ENCODE measurements at places on chromosomes 11 and 22.

GRCh38 chr11:88039476-88040147, 135.6 kb downstream of the RAB38 start:
- no peak for DNase-seq

- no peak for DNase-seq
These were observed 3.8 kb downstream of the YAP1 start for GRCh38 chr11:102114032-102114431.

DNA sequence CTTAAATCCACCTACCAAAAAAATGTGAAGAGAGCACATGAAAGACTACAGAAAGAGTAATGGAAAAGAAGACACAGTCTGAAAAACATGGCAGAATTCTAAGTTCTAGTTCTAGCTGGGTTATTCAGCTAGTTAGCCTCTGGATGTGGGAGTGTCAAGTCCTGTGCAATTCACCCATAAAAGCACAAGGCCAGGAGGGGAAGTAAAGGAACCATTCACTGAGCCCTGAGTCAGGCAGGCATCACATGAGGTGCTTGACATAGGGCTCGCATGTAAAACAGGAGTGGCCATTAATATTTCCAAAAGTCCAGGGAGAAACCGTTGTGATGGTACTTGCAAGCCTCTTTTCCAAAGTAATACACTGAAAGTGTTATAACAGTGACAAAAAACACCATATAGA, 103.7 kb downstream of the GAB2 start:
- no peak for DNase-seq

GRCh38 chr11:66950112-66950535, 8.1 kb downstream of the PC start:
- DNase-seq = no peak

GRCh38 chr11:85874265-85874664, 19.1 kb downstream of the CCDC83 start:
- DNase-seq = no peak

GRCh38 chr11:73875840-73876239, 806 bp downstream of the COA4 start:
- DNase-seq = no peak

DNA sequence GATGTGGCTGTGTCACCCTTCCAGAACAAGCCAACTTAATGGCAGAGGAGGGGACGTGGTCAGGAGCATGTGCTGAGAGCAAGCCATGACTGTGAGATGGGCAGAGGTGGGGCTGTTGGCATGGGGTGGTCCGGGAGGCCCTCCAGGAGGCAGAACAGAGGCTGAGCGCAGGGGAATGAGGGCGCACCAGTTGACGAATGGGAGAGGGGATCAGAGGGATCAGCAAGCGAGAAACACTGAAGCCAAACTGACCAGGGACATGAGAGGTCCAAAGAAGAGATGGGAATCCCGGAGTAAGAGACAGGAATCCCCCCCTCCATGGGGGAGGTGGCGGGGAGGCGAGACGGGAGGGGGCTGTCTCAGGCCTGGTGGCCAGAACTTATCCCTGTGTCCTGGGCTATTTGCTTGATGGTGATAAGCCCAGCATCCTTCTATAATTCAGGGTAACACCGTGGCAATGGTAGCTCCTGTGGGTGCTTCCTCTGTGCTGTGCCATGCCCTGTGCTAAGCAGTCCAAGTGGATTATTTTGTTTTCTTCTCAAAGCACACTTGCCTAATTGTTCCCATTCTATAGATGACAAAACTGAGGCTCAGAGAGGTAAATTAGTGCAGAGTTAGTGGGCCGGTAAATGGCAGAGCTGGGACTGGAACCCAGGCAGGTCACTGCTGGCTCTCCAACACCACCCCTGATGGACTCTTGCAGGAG, 83.4 kb upstream of the SHISAL1 start:
- DNase-seq = no peak

DNA sequence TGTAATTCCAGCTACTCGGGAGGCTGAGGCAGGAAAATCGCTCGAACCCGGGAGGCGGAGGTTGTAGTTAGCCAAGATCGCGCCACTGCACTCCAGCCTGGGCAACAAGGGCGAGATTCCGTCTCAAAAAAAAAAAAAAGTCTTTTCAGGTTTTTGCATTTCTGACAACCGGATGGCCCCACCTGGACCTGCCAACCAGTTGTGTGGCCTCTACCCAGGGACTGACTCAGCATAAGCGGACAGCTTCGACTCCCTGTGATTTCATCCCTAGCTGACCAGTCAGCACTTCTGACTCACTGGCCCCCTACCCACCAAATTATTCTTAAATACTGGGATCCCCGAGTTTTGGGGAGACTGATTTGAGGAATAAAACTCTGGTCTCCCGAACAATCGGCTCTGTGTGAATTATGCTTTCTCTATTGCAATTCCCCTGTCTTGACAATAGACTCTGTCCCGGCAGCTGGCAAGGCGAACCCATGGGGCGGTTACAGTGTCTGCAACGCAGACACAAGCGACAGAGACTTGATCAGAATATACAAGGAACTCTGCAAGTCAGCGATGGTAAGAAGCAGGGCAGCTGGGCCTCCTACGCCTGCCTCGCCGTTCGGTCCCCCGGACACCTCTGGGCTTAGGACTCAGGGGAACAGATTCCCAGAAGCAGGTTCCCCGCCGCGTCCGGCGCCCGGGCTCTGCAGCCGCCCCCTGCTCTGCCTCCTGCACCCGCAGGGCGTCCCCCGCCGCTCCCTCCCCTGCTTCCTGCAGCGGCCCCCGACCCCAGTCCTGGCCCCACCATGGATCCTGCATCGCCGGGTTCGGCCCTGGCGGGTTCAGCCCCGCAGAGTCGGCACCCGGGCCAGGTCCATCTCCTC, 741 bp upstream of the TALDO1 start:
- no peak for DNase-seq

DNA sequence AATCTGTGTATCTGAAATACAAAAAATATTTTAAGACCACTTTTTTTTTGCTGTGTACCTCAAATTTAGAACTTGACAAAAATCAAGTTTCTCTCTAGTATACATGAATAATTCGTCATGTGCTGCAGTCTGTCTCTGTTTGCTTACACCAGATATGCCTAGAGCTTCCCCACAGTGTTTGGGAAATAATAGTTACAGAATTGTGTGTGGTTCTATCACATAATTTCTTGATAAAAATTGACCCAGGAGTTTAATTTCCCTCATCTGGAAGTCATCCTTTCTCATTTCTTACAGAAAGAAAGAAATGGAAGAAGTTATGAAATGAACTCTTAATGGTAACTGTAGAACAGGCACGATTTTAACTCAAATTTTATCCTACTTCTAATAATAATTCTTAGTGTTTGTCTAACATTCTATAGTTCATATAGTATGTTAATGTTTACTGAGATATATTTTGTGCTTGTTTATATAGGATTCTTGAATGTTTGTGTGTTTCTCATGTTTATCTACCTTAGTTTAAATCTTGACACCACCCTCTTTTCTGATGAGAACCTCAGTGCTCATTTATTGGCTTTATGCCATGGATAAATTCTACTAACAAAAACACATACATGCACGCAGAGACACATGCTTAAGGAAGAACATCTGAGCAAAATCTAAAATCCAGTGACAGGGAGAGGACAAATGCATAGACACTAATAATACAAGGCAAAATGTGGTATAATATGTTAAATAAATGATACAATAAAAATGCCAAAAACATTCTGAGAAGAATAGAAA, 61.4 kb upstream of the CTSC start:
- no peak for DNase-seq

DNA sequence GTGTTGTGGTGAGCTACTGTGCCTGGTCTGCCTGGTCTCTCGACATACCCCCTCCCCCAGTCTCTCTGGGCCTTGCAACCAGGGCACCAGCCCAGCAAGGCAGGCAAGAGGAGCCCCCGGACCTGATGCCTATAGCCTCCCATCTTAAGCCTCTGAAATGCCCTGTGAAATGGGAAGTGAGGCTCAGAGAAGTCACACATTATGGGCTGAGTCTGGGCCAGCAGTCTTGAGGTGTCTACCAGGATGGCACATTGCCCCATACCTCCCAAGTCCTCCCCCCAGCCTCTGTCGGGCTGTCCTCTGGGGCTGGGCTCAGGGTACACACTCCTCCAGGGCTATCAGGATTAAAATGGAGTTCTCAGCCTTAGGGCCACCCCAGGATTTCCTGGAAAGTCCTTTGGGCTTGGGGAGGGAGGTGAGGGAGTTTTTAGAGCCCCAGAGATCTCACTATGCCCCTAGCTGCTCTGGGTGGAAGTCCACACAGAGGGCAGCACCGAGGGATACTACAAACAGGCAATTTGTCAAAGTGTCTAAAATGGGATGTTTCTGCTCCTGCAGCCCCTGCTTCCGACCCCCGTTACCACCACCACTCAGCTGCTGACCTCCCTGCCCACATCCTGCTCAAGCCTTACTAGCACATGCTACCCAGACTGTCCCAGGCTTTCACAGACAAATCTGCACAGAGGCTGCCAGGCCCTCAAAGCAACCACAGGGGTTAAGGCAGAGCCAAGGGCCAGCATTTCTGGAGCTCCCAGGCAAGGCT, 3.1 kb upstream of the SH3BP1 start:
- no peak for DNase-seq

DNA sequence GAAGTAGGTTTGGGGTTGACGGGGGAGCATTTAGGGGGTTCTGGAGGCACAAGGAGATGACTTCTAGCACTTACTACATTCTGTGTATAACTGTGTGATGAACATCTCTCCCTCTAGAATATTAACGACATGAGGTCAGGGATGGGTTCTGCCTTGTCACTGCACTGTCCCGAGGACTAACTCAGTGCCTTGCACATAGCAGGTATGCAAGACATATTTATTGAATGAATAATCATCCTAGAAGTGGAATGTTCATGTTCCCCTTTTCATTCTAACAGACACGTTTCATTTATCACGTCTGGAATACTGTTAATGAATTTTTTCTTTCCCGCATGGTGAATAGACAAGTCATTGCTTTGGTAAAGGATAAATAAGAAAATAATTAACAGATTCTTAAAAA, 12.6 kb downstream of the SYT13 start:
- DNase-seq = no peak

DNA sequence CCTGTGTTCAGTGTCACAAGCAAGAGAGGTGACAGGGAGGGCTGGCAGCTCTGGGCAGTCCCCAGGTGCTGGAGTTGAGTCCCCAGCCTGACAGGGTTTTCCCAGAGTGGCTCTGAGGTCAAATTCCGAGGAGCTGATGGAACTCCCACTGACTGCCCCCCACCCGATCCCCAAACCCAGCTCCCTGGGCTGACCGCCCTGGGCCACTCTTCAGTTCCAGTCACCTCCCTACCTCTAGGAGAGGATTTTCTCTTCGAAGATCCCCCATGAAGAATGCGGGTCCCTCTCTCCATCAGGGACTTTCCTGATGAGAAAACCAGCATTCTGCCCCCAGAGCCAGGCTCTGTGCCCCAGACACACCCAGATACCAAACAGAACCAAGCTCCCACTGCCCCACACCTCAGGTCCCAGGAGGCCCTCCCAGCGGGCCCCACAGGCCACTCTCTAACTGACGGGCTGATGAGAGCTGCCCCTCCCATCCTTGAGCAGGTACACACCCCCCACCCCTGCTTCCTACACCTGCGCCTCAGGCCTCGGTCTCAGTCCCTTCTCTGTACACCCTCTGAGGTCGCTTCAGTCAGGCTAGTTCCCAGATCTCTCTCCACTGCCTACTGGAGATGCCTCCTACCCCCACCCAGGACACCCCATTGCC, 12.1 kb upstream of the RAC2 start:
- DNase-seq = no peak

DNA sequence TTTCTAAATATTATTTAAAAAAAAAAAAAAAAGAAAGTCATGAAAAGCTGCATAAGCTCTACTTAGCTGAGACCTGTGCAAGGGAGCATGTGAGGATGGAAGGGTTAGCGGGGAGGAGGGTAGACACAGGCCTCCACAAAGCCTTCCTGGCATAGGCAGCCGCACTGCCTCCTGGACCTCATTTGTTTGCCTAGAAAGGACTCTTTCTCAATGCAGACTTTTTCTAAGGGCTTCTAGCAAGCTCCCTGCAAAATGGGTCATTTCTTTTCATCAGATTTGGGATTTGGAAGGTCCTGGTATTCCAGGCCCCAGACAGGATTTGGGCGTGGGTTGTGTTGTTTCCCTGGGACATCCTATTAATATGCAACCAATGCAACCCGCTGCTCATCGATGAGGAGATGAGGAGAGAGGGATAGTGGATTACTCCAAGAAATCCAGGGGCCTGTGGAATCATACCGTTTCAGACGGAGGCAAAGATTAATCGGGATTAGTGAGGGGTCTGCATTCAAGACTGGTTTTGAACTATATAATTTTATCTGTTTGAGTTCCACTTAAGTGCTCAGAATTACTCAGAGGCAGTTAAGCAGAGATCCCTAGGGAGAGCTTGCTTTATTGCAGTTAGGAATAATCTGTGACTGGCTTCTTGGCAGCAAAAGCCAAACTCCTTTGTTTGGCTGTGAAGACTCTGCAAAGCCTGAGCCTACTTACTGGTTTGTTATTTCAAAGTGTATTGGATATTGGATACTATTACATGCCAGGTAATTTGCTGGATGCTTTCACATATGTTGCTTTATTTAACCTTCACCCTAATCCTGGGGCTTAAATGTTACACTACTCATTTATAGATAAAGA, 106.9 kb upstream of the NAV2 start:
- DNase-seq = no peak

GRCh38 chr11:63610604-63611394, 3.4 kb downstream of the PLAAT3 start:
- DNase-seq = no peak

DNA sequence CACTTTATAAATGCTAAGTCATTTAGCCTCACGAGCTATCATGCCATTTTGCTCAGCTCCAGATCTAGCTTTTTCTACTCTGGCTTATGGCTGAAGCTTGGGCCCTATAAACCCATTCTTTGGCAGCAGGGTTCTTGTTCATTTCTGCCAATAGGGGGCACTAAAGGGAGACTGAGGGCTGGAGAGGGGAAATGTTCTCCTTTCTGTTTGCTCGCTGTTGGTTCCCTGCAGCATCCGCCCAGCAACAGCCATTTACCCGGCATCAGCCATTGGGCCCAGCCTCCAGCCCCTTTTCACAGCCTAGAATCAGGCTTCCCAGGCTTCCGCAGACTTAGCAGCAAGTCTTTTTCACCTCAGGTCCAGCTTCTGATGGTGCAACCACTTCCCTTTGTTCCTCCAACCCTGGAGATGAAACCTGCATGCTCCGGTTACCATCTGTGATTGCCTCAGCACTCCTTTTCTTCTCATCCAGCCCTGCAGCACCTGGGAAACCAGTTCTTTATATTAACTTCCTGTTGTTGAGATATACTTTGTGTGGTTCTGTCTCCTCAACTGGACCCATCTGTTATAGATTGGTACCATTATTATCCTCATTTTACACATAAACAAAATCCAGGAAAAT, 4.2 kb upstream of the ME3 start:
- DNase-seq = no peak

- no peak for DNase-seq
These were observed 25.7 kb downstream of the ARHGAP1 start for GRCh38 chr11:46674463-46675287.

DNA sequence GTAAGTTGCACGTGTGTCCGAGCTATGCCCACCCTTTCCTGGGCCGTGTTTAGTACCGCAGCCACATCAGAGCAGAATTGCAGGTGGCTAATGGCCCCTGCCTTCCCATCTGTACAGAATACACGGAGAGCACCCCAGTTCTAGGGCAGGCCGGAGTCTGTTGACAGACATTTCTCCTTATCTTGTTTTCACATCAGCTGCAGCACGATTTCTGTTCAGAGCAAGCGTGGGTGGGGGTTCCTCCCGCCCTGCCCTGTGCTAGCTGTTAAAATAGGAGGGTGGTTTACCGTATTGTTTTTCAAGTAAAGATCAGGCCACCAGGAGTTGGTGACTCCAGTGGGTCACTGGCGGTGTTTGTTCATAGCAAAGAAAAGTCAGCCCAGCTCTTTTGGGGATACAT, 41.1 kb downstream of the UBASH3B start:
- peak; percentile 57 for DNase-seq

Measured in T-helper 22 cell (primary cell).